ENCODE measurements at places on chromosomes 5 and 9.

- peak; percentile 76 for DNase-seq
- peaks cover 29% of the 10 kb centered on the region for H3K27me3 ChIP-seq
- peaks cover 94% of the 10 kb centered on the region for H3K4me1 ChIP-seq
- peak overlapping the region; percentile 93 for H3K27ac ChIP-seq
- no peaks in the 10 kb centered on the region for H3K36me3 ChIP-seq
These were observed 16.3 kb downstream of the SH2D3C start for GRCh38 chr9:127762111-127762676.

GRCh38 chr5:143992496-143992895, 178.0 kb downstream of the YIPF5 start:
- H3K4me1 ChIP-seq = no peaks in the 10 kb centered on the region
- H3K36me3 ChIP-seq = no peaks in the 10 kb centered on the region
- DNase-seq = no peak
- H3K27ac ChIP-seq = no peak overlapping the region

DNA sequence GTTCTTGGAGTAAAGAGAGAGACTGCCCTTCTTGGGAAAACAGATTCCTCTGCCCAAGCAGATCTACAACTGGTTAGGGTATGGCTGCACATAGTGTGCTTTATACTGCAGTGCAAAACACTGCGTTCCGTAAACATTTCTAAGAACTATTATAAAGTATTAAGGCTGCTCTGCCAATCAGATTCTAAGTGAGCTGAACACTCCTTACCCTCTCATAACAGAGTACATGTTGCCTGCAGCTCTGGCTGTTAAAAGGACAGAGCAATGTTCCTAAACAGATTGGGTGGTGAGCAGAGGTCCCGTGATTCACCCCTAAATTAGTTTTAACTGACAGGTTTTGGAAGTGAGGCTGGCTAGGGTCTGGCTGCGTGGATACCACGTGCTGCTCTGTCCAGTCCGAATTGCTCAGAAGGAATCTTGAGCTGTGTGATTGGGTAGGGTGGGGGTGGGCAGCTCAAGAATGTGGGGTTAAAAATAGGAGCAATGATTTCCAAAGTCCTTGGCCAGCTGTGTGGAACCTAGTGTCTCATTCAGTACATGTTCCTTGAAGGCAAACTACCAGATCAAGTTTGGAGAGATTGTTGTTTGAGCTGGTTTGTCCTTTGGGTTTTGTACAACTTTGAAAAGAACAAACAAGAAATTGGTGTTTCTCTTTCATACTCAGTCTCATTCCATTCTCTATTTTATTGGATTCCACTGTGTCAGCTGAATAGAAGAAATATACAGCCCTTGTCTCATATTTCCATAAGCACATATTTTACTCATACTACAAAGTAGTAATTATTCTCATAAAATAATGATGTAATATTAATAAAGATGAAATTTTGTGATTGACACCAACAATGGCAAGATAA, 497.6 kb upstream of the CD180 start:
- peak; percentile 75 for DNase-seq
- peak overlapping the region; percentile 85 for H3K27ac ChIP-seq
- no peaks in the 10 kb centered on the region for H3K27me3 ChIP-seq
- H3K36me3 ChIP-seq = no peaks in the 10 kb centered on the region
- peaks cover 17% of the 10 kb centered on the region for H3K4me1 ChIP-seq

GRCh38 chr9:129733632-129733953, 19.2 kb downstream of the PTGES start:
- no peak for DNase-seq
- no peak overlapping the region for H3K4me3 ChIP-seq
- peaks cover 58% of the 10 kb centered on the region for H3K27me3 ChIP-seq
- no peaks in the 10 kb centered on the region for H3K36me3 ChIP-seq

DNA sequence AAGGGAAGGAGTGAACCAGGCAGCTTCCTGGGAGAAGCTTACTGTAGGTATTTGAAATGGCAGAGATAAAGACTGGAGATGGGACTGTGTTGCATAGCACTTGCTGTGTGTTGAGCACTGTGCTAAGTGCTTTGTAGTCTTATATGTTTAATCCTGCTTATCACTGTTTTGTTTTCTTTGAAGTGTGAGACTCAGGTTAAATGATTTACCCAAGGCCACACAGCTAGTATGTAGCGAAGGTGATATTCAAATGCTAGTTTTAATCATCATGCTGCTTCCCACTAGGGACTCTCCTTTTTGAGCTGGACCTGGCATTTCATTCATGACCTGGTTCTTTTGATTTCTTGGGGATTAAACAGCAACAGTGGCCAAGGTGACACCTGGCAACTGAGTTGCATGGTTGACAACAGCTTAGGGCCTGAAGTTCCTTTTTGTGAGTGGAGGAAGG, 35.3 kb upstream of the SPRY4 start:
- H3K36me3 ChIP-seq = no peaks in the 10 kb centered on the region
- no peaks in the 10 kb centered on the region for H3K27me3 ChIP-seq
- peaks cover 52% of the 10 kb centered on the region for H3K4me1 ChIP-seq

GRCh38 chr5:39376293-39376714, 12.0 kb upstream of the C9 start:
- no peaks in the 10 kb centered on the region for H3K27me3 ChIP-seq
- DNase-seq = no peak
- no peak overlapping the region for H3K27ac ChIP-seq
- H3K4me1 ChIP-seq = peaks cover 13% of the 10 kb centered on the region

GRCh38 chr5:73851471-73852181, 225.6 kb downstream of the ARHGEF28 start:
- H3K27ac ChIP-seq = no peak overlapping the region
- peaks cover 9% of the 10 kb centered on the region for H3K4me1 ChIP-seq
- no peak for DNase-seq

GRCh38 chr5:61734966-61735365, 402.9 kb downstream of the ZSWIM6 start:
- peaks cover 42% of the 10 kb centered on the region for H3K27me3 ChIP-seq
- no peak overlapping the region for H3K4me3 ChIP-seq
- no peaks in the 10 kb centered on the region for H3K4me1 ChIP-seq
- no peak for DNase-seq

DNA sequence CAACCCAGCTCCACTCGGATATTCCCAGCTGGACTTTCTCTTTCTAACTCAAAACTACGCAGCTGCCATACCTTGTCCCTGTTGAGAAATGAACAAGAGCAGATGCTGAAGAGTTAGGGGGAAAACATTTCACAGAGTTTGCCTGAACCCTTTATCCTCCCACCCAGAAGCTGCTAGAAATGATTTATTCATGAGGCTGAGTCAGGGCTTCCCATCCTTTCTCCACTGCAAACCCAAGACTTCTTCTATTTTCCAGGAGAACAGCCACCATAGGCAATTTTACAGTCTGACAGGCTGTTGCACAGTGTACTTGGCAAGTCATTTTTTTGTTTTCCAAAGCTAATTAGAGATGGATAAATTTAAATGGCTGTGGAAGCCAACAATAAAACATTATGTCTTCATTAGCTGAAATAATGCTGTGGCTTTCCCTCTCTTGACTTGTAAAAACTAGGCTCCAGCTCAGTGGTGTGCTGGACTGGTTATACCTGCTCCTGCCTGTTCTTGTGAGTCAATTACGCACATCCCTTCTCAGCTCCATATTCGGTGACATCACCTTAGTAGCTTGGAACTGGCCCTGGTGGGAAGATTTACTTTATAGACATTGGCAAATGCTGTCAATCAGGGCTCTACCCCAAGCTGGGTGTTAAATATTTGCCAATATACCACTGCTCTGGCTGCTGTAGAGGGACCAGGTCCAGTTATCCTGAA, 71.9 kb downstream of the KIF4B start:
- no peaks in the 10 kb centered on the region for H3K36me3 ChIP-seq
- no peak overlapping the region for H3K27ac ChIP-seq
- H3K4me3 ChIP-seq = no peak overlapping the region

GRCh38 chr5:137325721-137326120, 173.4 kb downstream of the SPOCK1 start:
- peaks cover 42% of the 10 kb centered on the region for H3K27me3 ChIP-seq
- H3K36me3 ChIP-seq = no peaks in the 10 kb centered on the region
- no peak overlapping the region for H3K27ac ChIP-seq
- DNase-seq = no peak
- no peaks in the 10 kb centered on the region for H3K4me1 ChIP-seq
- no peak overlapping the region for H3K4me3 ChIP-seq

DNA sequence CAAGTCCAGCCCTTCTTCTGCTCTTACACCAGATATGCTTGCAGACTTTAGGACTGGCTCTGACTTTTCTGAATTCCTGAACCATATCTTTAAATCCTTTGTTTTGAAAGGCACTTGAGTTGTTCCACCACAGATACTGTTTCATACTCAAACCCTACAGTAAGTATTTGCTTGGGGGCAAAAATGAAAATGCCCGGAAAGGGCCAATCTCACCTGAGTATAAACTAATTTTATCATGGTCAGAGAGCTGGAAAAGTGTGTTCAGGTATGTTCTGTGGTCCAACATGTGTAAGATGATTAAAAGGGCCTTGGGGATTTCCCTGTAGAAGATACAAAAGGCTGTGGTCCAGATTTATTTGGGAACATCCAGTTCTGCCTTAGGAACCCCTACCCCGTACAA, 225.2 kb downstream of the MAN2A1 start:
- H3K27ac ChIP-seq = no peak overlapping the region
- H3K36me3 ChIP-seq = no peaks in the 10 kb centered on the region
- H3K4me1 ChIP-seq = no peaks in the 10 kb centered on the region

DNA sequence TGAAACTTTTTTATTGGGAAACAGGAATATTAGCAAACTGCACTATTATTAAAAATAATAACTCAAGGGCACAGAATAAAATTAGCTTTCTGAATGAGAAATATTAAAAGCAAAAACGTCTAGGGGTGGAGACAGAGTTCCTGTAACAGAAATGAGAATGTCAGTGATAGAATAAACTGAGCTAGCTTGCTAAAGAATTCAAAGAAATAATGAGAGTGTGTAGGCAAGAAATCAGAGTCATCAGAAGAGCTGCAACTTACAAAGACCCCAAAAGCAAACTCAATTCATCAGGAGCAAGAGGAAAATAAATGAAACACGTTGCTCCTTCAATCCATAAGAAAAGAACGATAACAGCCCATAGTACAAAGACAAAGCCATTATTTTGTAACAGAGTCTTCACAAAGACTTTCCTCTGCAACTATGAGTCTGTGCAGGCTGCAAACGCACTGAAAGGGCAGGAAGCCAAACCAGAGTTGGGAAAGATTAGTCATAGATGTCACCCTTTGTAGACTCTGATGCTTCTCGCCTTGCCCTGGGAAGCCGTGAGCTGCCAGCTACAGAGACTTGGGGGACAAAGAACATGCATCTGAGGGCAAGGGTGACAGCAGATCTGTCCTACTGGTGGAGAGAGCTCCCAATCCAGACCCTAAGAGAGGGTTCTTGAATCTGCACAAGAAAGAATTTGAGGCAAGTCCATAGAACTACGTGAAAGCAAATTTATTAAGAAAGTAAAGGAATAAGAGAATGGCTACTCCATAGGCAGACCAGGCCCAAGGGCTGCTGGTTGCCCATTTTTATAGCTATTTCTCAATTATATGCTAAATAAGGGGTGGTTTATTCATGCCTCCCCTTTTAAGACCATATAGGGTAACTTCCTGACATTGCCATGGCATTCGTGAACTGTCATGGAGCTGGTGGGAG, 40.8 kb downstream of the SHC3 start:
- no peak overlapping the region for H3K27ac ChIP-seq
- no peaks in the 10 kb centered on the region for H3K27me3 ChIP-seq
- DNase-seq = peak; percentile 19
- H3K4me1 ChIP-seq = no peaks in the 10 kb centered on the region
- no peak overlapping the region for H3K4me3 ChIP-seq
